ENCODE measurements at places on chromosomes 5 and 9.

GRCh38 chr5:112339761-112340160 is 79.3 kb downstream of the EPB41L4A start:
- DNase-seq = no peak

DNA sequence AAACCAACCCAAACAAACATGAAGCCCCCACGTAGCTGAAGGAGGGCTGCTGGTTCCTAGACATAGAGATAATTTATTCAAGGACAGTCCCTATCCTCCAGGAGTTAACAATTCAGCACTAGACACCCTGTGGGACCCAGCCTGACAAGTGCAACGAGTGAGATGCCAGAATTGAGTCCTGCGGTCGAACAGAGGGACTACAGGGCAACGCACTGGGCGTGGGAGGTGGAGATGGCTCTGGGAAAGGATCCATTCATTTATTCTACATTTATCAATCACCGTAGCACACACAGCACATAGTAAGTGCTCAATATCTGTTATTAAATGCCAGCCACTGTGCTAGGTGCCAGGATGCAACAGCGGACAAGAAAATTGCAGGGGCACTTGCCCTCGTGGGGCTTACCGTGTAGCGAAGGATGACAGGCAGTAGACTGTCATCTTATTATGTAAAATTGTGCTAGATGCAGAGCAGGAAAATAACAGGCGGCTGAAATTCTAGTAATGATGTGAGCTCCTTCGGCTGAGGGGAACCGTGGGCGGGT is 855 bp upstream of the ARHGAP26 start:
- peak; percentile 32 for DNase-seq

DNA sequence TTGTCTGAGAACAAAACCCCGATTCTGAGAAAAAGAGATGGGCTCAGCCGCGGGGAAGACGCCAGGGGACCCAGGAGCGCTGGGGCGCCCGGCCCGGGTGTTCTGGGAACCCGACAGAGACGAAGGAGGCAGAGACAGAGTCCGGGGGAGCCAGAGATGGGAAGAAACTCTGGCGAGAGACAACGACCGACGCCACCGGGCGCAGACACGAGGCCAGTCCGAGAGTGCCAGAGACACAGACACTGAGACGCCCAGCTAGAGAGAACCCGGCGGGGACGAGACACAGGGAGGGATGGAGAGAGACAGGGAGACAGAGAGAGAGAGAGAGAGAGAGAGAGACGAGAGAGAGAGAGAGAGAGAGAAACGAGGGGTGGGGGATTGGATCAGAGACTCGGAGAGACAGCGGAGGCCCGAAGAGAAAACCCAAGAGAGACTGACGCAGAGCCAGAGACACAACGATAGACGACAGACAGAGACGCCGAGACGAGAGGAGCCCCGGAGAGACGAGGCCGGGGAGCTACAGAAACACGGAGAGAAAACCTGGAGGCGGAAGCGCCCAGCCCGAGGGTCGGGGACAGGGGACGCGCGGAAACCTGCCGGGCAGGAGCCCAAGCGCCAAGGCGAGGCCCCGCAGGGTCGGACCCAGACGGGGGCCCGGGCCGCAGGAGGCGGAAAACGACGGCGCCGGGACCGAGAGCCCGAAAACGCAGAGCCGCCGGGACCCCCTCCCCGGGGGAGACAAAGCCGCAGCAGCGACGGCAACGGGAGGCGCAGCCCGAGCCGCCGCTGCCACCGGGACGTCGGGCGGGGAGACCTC is 3.3 kb downstream of the NR5A1 start:
- DNase-seq = no peak

- DNase-seq = no peak
Observed at GRCh38 chr5:67431191-67431590, 234.6 kb upstream of the CD180 start.

- DNase-seq = no peak
Observed at GRCh38 chr5:143541943-143542797, 138.7 kb upstream of the NR3C1 start.

DNA sequence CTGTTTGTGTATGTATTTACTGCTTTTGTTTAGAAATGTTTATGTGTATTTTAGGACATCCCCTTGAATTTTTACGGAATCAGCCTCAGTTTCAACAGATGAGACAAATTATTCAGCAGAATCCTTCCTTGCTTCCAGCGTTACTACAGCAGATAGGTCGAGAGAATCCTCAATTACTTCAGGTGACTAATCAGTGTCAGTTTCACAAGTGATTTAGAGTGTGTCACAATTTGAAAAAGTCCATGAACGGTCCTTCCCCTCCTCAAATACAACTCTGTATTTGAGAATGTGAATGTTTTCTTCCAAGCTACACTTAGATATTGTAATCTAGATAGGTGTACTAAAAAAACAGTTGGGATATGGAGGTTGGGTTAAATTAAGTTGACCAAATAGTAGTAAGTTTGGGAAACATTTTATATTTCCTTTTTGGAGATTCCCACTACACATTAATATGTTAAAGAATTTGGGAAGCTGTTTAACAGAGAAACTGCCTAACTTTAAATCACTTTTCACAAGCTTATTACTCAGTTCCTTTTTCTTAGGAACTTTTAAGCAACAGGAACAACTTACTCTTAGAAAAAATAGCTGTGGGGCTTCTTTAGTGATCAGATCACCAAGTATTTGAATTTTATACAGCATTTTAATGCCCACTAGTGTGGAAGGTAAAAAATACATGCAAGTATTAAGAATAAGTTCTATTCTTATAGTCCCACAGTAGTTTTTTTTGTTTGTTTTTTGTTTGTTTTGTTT is 40.9 kb downstream of the RAD23B start:
- no peak for DNase-seq

GRCh38 chr5:64767959-64768357 is 533 bp downstream of the SREK1IP1 start:
- no peak for DNase-seq

DNA sequence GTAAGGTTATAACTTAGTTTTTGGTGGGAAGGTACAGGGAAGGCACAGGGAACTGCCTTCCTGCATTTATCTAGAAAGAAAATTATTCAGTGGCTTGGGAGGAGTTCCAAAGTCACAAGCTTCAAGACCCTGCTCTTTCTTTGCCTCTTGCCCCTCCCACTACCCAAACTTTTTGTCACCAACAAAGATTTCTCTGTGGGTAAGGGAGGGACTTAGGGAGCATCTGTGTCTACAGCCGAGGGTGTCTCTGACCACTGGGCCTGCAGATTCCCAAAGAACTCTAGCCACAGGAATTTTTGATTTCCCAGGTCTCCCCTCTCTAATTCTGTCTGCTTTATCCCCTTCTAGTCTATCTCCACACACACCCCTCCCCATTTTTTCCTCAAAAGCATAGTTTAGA is 2.1 kb downstream of the ECSCR start:
- DNase-seq = no peak

GRCh38 chr5:168883991-168884390 is 304.8 kb upstream of the PANK3 start:
- DNase-seq = no peak

DNA sequence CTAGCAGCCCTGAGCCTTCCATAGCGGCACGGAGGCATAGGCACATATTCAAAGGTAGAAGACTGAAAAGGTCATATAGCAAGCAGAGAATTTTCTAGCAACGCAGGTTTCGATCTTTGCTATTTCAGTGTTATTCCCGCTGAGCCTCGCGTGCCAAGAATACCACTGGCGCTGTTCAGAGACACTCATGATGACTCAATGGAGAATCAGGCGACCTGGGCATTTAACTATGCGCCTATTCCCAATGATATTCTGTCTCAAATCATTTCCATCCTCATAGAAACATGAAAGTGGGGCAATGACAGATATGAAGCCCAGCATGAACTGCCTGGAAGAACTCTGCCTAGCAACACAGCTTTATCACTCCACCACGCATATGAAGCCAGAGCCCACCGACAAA is 59.9 kb downstream of the EFNA5 start:
- DNase-seq = no peak

- peak; percentile 30 for DNase-seq
Observed at GRCh38 chr9:136122425-136123383, 4.0 kb upstream of the TMEM250 start.

- DNase-seq = no peak
Observed at GRCh38 chr5:62585306-62585705, 6.7 kb downstream of the LRRC70 start.

DNA sequence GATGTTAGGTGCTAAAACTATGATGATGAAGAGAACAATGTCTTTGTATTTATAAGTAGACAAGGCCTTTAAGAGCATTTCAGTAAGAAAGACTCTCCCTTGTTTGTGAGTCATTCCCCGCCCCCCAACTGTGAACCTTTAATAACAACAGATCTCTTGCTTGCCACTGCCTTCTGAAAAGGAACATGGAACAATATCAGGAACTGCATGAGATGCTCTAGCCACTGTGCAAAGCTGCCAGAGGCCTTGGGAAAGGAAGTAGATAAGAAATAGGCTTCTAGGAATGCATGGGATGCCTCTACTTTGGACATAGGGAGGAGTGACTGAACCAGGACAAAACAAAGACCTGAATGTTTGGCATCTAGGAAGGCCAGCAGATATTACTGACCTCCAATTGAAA is 296.1 kb upstream of the MPDZ start:
- DNase-seq = no peak
